ENCODE measurements at places on chromosomes 3 and 15.

DNA sequence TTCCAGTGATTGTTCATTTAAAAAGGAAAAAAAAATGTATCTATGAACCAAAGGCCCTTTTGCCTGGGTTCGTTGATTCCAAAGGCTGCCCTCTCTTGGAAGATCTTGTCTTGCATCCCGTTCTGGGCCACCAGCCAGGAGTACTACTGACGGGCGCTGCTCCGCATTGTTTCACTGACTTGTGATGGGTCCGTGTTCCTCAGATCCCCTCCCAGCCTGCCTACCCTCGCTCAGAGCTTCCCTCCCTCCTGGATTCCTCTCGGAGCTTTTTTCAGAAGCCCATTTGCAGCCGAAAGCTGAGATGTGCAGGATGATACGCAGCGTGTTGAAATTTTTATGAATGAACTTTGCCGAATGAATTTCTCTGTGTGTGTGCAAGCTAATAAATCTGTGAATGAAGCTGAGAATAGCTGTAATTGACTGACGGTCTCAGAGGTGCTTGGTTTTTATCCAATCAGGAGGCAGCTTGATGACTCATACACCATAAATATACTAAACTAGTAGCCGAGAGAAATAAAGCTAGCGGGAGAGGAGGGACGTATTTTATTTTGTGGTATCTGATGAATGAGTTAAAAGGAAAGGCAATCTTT lies at the start of gene SHC4:
Gene SHC4 (minus strand): TSS at position 396 of the 590 bp plus-strand sequence. CDS start 904 bp downstream, outside the sequence.
- peak; percentile 17 for DNase-seq

DNA sequence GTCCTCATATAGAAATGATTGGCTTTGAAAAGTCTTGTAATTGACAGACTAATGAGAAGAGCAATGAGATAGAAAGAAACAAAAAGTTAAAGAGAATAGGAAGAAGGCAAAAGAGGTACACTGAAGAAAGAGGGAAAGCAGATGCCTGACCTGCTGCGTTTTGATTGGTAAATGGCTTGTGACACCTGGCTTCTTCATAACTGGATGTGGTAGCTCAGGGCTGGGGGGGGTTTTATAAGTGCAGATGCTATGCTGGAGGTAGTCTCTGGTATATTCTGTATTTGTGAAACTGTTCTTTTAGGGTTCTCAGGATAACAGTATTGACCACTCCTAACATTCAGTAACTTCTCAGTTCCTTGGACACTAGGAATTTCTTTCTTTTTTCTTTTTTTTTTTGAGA lies 1.4 kb downstream of the STARD9 start:
- no peak for DNase-seq

DNA sequence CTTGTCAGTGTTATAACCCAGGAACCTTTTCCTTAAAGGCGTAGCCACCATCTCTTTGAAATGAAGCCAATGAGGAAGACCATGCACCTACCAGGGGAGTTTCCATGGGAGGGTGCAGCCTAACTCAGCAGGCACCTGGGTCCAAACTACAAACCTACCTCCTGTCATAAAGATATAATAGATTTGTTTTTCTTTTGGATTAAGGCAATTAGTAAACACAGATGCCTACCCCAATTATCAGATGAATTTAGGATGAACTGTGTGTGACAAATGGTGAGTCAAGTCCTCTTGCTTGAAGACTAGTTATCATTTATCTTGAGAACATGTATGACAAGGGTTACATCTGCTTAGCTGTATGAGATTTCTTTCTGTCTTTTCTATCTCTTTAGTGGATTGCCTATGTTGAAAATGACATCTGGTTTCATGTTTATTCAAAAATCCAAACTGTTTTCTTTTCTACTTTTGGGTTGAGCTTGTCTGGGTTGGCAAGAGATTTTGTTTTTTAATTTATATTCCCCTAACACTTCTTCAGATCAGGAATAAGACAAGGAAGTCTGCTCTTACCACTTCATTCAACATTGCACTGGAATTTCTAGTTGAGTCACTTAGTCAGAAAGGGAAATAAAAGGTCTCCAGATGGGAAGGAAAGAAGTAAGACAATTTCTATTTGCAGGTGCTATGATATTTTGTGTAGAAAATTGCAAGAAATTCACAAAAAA lies 149.9 kb downstream of the NEK10 start:
- DNase-seq, result no peak

DNA sequence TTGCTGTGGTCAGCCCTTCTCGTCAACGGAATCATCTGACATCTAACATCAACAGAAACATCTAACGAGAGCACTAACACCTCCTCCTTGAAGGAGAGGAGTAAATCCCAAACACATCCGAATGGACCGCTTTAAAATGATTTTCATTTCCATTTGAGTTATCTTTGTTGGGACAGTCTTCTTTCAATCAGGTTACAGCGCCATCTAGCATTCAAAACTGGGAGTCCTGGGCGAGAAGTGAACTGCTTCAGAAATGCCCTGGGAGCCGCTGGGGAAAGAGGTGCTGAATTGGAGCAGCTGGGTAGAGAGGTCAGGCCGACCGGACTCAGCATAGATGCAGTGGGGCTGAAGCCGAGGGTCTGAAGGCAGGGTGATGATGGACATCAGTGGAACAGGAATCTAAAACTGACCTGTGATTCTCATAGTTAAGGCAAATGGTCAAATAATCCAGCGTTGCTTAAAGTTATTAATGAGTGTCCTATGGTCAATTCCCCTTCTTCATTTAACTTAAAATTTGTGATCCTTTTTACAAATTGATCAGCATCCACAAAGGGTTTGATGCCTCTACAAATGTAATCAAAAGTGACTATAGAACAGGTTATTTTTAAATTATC lies 170.0 kb upstream of the NDN start:
- DNase-seq, result no peak

GRCh38 chr15:74807282-74807681 lies 5.4 kb upstream of the LMAN1L start:
- DNase-seq, result no peak

DNA sequence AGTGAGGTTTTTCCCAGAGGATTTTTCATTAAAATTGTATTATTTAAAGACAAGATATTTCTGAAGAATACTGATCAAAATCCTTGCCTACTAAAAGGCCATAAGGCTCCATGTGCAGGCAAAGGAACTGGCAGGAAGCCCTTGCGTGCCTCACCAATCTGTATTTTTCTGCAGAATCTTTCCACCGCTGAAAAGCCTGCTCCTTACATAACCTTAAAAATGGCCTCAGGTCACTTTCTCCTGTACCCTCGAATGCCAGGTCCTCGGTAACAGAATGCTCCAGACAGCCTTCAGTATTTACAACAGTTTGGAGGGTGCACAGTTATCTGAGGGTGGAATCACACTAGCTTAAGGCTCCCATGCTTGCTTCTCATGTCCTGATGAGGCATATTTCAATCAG lies 3.2 kb downstream of the MORC1 start:
- no peak for DNase-seq

GRCh38 chr15:100596792-100597191 lies 5.2 kb downstream of the LINS1 start:
- DNase-seq, result peak; percentile 96

GRCh38 chr15:64699751-64700388 lies 75.5 kb downstream of the RBPMS2 start:
- DNase-seq, result no peak

GRCh38 chr3:188807006-188807405 lies 364.8 kb upstream of the TPRG1 start:
- DNase-seq, result no peak

- no peak for DNase-seq
Observed at GRCh38 chr3:165491487-165491886, 295.3 kb upstream of the SLITRK3 start.
